ENCODE measurements at places on chromosomes 5 and 9.

- no peak for DNase-seq
These were observed 113.7 kb upstream of the LMX1B start for GRCh38 chr9:126499911-126500599.

GRCh38 chr5:32276173-32276853, 36.4 kb downstream of the MTMR12 start:
- DNase-seq = no peak

GRCh38 chr9:137461663-137462395, 2.7 kb upstream of the NSMF start:
- DNase-seq = peak; percentile 69

DNA sequence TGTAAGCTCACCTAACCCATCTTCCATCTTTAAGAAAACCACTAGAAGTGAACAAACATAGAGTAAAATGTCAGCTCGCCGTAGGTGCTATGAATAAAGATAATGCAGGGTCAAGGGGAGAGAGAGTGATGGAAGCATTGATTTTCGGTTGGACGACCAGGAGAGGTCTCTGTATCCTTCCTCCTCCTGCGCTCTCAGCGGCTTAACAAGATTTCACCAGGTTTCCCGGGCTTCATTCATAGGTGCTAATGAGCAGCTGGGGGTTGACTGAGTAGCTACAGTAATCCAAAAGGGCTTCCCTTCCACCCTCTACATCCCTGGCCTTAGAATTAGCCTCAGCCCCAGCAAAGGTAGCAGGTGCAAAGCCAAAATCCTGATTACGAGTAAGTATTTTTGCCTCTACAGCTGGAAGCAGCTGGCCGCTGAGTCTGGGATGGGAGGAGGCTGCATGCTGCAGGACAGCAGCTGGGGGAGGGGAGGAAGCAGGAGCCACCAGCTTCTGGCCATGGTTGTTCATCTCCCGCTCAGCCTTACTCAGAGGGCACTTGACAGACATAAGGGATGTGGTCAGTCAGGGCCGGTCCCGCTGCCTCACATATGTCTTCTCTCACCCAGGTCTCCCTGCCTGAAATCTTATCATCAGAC, 112.0 kb upstream of the IL12B start:
- no peak for DNase-seq

GRCh38 chr5:115686051-115686737, 60.4 kb upstream of the TMED7 start:
- DNase-seq = no peak

GRCh38 chr9:112771359-112772214, 21.0 kb downstream of the SNX30 start:
- no peak for DNase-seq

- DNase-seq = no peak
These were observed 716.4 kb downstream of the SEMA5A start for GRCh38 chr5:8829323-8830029.

GRCh38 chr9:100730086-100730485, 152.2 kb downstream of the CAVIN4 start:
- no peak for DNase-seq

DNA sequence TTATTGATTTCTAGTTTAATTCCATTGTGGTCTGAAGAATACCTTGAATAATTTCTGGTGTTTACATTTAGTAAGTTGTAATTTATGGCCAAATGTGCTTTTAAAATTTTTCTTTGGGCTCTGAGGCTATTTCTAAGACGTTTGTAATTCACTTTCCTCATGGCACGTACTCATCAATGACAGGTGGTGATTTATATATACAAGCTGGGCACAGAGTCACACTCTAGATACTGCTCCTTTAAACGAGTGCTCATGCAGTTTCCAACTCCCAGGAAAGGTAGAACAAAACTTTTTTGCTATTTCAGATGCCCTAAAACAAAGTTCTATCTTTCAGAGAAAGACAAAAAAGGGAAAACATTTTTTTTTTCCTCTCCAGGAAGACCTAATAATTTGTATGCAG, 146.9 kb downstream of the AUH start:
- no peak for DNase-seq

DNA sequence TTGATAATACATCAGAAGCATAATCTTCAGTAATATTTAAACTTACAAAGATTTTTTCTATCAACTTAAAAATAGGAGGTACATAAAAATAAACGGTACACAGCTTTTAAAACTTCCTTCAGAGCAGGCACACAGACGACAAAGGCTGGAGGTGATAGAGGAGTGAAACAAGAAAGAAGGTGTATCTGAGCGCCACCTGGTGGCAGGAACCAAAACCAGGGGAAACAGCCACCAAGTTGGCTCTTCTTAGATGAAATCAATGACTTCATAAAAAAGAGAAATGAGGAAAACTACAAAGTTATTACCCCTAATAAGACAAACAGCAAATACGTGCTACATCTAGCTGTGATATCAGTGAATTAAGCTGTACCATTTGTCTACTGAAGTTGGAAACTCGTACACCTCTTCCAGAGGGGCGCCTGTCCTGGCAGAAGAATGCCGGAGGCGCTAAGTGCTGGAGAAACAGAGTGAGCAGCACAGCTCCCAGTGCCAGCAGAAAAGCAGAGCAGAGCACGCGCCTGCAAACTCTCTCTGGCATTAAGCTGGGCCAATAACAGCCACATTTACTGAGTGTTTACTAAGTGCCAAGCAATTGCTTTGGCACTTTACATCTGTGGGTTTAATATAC, 85.9 kb downstream of the SETX start:
- peak; percentile 64 for DNase-seq

DNA sequence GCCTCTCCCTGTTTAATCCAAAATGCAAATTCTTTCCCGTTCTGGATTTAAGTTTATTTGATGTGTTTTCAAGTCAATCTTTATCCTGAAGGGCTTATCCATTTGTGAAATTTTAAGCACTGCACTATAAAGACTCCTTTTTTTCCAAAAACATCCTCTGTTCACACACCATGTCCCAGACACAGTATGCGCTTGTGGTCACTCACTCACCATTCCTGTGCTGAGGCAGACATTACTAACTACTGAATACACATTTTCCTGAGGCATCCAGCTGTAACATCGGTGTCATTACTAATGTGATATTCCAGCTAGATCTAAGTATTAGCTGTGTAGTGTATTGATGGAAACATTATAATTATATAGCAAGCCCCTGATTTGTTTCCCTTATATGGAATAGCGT, 298.4 kb downstream of the KCTD16 start:
- DNase-seq = no peak

- peak; percentile 45 for DNase-seq
These were observed 1.2 kb upstream of the INSL6 start for GRCh38 chr9:5186416-5187169.

DNA sequence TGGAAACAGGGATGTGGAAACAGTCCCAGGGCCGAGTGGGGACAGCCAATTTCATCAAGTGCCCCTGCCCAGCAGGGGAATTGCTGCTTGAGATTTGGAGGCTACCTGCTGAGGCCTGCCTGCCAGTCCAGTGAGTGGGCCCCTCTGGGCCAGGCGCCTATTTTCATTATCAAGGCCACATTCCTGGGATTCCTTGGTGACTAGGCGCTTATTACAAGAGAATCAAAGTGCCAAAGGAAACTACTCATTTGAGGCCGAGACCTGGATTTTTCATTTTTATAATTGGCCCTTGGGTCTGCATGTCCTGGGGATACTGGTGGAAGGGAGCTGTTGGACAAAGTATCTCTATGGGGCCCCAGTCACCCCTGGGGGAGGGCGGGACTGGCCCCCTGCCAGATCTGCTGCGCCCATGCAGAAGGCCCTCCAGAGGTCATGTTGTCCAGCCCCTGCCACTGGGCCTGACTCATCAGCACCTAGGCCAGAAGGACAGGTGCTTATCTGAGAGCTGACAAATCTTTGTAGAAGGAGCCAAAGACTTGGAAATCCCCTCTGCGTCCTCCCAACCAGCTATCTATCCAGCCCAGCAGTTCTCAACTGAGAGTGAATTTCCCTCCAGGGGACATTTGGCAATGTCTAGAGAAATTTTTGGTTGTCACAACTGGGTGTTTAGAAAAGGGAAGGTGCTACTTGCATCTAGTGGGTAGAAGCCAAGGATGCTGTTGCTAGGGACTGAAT, 45.6 kb downstream of the FOXI1 start:
- DNase-seq = no peak

DNA sequence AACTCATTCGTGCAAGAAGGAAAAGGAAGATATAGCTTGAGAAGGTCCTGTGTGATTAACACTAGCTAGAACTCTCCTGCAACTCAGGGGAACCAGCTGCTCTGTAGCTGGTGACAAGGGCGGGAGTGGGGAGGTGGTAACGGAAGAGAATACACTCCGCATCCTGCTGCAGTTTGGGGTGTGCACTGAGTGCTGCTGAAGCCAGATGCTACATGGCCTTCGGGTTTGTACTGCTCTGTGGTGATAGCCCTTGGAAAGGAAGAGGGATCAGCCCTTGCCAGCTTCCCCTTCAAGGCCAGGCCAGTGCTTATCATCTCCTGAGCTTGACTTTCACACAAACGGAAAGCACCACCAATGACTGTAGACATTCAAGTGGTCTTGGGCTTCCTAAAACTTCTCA, 34.3 kb downstream of the FRMD3 start:
- no peak for DNase-seq

DNA sequence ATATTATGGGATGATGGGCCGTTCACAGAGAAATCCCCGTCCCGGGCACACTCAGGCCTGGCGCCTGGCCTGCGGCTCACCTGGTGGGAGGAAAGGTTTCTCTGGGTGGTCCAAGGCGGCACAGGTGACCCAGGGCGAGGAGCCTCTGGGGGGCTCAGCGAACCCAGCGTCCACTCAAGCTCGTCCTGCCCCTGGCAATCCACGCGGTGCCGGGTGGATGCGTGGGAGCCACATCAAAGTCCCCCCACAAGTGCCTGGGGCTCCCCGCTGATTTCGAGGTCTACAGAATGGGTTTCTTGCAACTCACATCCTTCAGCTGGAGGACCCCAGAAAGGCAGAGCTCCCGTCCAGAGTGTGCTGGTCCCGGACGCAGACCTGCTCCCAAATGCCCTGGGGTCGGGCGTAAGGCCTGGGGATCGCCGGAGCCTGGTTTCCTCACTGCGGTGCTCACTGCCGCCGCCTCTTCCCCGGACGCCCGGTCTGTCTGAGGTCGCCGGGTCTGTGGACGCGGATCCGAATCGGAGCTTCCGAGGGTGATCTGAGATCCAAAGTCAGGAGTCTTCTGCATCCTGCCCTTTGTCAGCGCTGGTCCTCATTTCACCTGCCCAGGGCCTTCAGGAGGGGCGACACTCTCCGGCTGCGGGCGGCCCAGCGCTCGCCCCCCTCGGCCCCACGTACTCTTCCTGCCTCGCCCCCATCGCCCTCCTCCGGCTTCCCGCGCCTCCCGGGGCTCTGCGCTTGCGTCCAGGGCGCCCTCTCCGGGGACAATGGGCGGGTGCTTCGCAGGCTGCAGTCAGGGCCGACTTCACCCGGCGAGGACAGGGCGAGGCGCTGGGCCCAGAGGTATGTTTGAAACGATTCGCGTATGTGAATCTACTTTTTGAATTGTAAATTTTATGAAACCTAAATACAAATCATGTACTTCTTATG, 20.0 kb upstream of the RUFY1 start:
- peak; percentile 48 for DNase-seq

GRCh38 chr5:139473565-139473964, 2.8 kb downstream of the SMIM33 start:
- DNase-seq = no peak

- no peak for DNase-seq
These were observed 158.6 kb upstream of the TARS1 start for GRCh38 chr5:33282157-33282556.

DNA sequence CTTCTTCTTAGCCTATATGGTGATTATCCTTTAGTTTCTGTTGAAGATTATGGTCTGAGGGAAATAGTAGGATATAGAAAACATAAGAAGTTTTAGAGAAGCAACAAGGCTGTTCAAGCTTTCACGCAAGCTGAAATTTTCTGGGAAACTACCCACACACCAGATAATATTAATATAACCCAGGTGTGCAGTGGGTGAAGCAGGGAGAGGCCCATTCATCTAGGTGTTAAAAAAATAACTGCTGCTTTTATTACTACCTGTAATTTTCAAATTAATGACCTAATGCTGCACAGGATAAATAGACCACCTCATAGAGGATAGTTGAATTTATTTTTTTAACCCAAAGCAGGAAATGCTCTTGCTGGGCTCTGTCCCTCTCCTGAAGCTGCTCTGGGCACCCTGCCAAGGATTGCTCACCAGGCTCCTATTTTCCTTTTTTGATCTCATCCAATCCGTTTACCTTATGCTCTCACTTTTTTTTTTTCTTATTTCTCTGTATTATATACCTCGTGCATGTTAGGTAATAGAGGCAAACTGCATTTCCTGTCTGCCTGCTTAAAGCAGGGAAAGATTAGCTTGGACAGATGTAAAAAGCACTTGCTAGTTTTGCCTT, 124.3 kb upstream of the SLC12A2 start:
- no peak for DNase-seq

- no peak for DNase-seq
These were observed 25.5 kb upstream of the SLC25A51 start for GRCh38 chr9:37929441-37929895.

- no peak for DNase-seq
These were observed 11.5 kb downstream of the GFPT2 start for GRCh38 chr5:180341595-180341994.

DNA sequence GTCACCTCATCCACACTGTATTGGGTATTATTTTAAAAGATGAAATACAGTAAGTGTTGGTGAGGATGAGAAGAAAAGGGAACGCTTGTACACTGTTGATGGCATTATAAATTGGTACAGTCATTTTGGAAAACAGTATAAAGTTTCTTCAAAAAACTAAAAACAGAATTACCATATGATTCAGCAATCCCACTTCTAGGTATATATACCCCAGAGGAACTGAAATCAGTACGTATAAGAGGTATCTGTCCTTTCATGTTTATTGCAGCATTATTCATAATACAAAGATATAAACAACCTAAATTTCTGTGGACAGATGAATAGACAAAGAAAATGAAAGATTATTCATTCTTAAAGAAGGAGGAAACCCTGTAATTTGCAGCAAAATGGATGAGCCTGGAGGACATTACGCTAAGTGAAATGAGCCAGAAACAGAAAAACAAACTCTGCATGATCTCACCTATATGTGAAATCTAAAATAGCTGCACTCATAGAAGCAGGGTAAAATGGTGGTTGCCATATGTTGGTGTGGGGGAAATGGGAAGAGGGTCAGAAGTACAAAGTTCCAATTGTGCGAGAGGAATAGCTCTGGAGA, 191.6 kb downstream of the TRIM36 start:
- DNase-seq = no peak

GRCh38 chr9:91193658-91194391, 167.9 kb downstream of the AUH start:
- DNase-seq = peak; percentile 23

DNA sequence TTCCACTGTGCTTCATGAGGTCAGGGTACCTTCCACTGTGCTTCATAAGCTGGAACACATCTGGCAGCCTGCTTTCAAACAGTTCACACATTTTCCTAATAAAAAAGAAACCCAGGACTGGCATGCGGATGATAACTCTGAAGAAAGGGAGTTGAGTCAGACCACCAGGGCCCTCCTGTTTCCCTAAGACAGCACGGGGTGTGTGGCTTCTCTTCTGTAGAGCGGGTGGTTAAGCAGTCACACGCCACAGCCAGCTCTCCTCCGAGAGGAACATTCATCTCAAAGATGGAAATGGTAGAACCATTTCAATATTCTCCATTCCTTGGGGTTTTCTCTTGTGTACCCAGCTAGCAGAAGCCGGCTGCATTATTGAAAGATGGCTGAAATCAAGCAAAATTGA, 128.1 kb upstream of the LMX1B start:
- DNase-seq = no peak

GRCh38 chr9:114289571-114290481, 33.1 kb upstream of the ORM1 start:
- no peak for DNase-seq
